ENCODE measurements at places on chromosomes 3 and 15.

DNA sequence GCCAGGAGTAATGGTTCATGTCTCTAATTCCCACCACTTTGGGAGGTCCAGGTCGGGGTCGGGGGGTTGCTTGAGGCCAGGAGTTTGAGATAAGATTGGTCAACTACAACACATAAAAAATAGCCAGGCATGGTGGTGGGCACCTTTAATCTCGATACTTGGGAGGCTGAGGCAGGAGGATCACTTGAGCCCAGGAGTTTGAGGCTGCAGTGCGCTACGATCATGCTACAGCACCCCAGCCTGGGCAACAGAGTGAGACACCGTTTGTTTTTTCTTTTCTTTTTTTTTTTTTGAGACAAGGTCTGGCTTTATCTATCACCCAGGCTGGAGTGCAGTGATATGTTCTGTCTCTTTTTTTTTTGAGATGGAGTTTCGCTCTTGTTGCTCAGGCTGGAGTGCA, 1.3 kb upstream of the VPS33B start:
- no peak for DNase-seq

DNA sequence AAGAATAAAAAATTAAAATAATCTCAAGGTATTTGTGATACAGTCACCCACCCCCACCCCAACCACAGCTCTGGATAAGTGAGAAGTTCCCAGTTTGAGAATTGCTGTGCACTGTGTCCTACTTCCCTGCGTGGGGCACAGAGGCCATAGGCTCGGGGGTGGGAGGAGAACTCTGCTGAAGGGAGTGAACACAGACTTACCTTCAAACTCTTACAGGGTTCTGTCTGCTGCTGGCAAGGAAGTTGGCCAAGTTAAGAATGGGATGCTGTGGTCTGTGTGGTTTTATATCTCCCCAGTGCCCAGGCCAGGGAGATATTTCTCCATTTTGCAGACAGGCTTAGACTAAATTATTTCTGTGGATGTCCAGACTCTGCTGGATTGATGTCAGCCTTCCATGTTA, 37.6 kb downstream of the SPTSSB start:
- no peak for DNase-seq

GRCh38 chr3:122987736-122988319, 39.7 kb downstream of the SEMA5B start:
- no peak for DNase-seq

DNA sequence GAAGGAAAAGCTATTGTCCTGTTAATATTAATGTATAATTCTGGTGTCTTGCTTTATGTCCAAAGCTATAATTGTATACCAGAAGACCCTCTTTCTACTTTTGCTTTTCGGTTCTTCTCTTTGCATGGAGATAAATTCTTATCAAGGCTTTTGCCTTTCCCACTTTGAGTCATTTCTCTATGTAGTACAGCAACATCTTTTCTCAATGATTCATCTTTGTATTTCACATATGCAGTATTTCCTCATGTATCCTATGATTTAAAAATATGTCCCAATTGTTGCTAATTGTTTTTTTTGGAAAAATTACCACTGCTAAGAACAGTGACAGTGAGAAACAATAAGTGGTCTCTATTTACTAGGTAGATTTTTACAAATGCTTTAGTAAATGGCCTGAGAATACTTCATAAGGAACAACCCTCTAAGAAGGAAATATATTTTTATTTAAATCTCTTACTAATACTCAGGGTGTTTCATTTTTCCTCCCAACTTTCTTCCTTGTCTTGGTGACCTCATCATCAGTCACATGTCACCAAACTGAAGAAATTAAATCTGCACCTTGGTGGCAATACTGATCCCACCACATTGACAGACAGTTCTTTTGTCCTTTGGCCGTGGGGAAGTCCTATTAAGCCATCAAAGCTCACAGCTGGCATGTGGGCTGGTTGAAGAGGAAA, 290.6 kb downstream of the SATB1 start:
- DNase-seq: no peak

DNA sequence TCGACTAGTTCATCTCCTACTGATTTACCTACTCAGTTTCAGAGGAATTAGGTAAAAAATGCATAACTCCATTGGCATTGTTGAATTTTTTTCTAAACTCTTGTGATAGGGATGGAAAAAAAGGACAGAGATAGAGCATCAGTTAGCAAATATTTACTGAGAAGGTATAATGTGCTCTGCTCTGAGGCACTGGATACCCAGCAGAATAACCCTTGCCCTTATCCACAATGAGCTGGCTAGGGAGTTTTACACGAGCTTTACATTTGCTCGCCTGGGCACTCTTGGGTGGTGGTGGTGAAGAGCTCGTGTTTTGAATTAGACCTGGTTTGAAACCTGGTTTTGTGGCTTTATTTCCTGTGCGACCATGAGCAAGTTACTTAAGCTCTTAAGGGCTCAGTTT, 149.6 kb downstream of the RORA start:
- DNase-seq: peak; percentile 24

DNA sequence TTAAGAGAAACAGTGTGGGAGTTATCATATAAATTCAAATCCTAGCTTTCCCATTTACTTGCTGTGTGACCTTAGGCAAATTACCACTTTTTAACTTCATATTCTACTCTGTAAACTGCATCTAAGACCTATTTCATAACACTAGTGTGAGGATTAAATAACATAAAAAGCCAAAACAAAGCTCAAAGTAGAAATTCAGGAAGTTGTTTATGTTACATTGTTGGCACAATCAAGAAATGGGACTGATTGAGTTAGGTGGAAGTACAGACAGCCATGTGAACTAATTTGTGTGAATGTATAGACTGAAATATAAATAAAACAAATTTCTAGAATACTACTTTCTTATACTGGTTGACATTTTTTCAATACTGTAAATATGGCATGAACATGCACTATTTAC, 131.7 kb downstream of the STAG1 start:
- DNase-seq: no peak

- no peak for DNase-seq
Observed at GRCh38 chr15:81256916-81257315, 60.2 kb downstream of the IL16 start.

DNA sequence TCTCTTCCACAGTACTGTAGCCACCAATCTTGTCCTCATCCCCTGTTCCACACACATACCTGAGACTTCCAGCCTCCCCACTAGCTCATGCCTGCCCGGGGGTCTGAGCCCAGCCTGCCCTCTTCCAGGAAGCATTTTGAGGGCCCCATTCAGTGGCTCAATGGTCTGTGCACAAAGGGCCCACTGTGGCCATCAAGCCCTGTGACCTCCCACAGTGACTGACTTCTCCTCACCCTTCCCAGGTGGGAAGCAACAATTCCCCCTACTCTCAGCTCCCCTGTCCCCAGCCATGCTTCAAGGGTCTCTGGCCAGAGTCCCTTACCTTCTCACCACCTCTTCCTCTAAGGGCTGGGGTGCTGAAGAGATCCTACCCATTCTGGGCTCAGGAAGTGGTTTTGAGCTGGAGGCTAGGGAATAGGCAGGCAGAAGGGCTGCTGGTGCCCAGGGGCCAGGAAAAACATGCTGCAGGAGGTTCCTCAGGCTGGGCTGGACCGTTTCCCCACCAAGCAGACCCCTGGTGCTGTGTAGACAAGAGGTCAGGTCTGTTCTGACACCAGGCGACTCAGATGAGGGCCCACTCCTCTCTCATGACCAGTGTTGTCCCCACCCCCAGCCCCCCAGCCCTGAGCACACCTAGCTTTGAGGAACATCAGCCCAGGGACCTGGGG, 3.0 kb upstream of the KLF15 start:
- DNase-seq: no peak

- DNase-seq: peak; percentile 67
Observed at GRCh38 chr15:70870051-70870450, 16.1 kb upstream of the LARP6 start.

GRCh38 chr3:41093476-41093875, 105.8 kb upstream of the CTNNB1 start:
- DNase-seq: peak; percentile 55

DNA sequence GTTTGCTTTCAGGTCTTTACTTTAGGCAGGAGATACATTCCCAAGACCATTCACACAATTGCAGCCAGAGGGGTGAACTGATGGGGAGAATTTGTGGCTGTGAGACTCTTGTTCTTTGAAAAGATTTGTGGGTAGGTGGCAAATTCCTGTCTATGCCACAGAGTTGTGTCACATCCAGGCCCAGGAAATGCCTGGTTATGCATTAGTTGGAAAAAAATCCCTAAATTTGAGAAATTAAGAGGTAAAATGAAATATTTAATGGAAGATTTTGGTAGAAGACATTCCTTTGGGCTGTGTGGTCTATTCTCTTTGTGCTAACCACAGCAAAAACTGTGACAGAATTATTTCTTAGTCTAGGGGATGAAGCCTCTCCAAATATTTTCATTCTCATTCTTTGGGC, 28.8 kb downstream of the SAMMSON start:
- no peak for DNase-seq

- no peak for DNase-seq
Observed at GRCh38 chr3:53863145-53863544, 16.8 kb downstream of the IL17RB start.

DNA sequence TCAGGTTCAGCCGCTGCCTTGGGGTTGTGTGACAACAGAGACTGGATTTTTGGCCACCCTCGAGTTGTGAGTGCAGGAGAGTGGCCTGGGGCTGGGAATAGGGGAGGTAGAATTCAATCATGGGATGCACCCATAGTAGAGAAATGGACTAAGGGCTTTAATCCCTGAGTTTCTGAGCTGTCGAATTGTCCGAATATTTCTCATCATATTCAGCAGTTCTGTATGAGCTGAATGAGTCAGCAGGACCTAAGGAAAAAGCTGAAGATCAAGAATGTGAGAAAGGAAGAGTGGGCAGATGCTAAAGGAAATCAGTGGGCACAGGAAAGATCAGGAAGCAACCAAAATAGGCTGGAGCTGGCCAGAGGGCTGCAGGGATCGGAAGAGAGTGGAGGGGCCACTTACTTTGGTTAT, 44.4 kb upstream of the SACM1L start:
- no peak for DNase-seq

- no peak for DNase-seq
Observed at GRCh38 chr3:24389108-24390090, 105.3 kb downstream of the THRB start.

DNA sequence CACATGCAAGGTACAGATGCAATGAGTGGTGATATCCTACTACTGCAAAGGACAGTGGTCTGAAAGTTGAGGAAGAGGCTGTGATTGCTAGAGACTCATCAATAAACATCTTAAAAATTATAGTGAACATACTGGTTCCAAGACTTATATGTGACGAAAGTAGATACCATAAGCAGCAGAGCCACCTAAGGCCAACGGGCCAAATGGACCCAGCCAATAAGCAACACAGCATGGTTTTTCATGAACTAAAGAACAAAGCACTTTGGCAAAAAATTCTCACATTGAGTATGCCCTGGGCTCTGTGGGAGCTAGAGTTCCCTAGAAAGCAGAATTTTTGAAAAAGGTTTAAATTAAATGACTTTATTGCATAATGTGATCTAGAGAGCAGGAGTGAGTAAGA, 272.1 kb downstream of the SI start:
- no peak for DNase-seq

All from GM12865 (cell line).